Activated T-helper 1 cell treated with anti-CD3 and anti-CD28 coated beads, Interleukin-2, amount 50 U/mL, for 16 hours (primary cell): ENCODE measurements at places on chromosomes 3 and 15.

DNA sequence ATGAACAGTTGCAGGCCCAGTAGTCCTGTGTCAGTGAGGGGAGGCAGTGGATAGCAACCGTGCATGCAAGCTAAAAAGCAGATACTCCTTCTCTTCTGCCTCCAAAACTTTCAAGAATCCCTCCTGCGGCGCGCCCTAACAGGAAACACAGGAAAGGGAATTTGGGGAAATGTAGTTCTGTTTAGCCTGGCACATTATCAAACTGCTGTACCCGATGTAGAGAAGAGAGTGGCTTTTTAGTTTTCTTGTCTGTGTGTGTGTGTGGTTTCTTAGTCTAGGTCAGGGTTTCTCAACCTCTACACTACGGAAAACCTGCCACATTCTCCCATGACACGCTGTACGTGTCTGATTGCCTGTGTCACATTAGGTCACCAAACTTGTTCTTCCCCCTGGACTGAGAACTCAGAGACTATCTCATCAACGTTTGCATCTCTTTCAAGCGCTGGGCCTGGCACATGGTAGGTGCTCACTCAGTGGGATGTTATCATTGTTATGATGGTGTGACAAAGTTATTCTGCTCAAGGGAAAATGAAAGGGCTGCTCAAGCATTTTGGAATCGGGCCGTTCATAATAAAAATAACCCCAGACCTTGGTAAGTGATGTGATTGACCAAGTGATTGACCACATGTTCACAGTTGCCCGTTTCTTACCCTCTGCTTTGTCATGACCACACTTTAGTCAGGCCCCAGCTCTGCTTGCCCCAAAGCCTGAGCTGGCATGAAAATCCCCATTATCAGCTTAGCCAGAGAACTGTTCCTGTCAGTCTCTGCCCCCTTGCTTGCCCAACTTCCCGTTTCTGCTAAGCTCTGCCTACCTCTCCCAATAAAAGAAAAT lies 33.2 kb downstream of the TM4SF4 start:
- no peak for DNase-seq

DNA sequence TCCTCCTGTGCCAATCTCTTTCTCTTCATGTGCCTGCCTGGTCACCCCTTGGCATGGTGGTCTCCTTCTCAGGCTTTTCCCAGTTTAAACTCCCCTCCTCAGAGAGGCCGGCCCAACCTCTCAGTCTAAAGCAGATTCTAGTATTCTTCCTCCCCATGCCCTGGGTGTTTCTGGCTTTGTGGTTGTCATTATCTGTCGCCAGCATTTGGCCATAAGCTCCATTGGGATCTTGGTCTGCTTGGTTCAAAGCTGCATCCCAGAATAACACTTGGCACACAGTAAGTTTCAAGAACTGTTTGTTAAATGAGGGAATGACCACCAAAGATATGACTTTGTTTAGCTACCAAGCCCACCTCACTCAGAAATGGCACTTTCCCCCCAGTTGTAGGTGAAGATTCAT lies 11.2 kb upstream of the RAD18 start:
- no peak for DNase-seq

DNA sequence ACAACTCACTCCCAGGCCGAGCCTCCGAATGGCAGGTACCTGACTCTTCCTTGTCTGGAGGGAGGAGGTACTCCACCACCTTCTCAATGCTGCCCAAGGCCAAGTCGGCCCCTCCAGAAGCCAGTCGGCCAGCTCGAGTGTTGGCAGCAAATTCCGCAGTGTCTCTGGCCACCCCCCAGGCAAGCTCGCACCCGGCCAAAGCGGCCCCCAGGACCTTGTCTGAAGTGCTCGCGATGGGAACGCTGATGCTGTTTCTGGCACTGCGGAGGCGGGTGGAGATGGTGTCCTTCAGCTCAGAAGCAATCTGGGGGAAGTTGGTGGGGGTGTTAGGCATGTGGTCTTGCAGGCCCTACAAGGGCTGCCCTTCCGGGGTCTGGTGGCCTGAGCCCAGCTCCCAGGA lies 9.2 kb downstream of the PLIN1 start:
- DNase-seq = no peak

GRCh38 chr15:80141916-80142598 lies 10.7 kb upstream of the FAH start:
- no peak for DNase-seq

GRCh38 chr15:57418635-57419034 lies 42.3 kb downstream of the CGNL1 start:
- DNase-seq = no peak

DNA sequence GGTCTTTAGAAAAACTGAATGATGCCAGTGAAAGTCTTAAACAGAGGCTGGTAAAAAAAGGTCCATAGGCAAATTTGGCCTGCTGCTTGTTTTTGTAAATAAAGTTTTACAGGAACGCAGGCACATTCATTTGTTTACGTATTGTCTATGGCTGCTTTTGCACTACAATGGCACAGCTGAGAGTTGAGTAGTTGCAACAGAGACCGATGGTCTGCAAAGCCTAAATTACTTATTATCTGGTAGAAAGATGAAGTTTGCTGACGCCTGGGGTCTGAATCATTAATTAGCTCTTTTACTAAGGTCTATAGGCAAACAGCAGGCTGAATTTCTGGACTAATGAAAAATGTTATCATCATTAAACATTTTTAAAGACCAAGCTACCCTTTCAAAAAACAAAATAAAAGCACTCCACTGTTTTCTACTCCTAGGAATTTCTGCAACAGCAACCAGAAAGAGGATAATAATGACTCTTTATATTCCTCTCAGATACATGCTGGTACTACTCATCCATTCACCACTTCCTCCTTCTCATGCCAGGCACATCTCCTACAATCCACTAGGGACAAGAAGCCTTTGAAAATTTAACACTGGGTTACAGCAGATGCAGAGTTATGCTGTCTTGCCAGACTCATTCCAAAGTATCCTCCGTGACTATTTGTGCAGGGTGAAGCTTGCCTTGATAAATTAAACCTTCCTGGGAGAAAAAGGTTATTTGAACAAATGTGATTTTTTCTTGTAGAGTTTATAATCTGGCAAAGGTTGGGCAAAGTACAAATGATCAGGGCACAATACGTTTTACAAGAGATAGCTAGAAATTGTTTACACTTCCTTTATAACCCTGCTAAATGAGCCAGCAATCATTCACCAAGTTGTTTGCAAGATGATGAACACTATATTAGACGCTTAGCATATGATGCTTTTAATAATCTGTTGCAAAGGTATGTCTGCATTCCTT lies 6.0 kb downstream of the GATM start:
- no peak for DNase-seq

GRCh38 chr3:128499724-128500275 lies 6.8 kb upstream of the GATA2 start:
- no peak for DNase-seq

DNA sequence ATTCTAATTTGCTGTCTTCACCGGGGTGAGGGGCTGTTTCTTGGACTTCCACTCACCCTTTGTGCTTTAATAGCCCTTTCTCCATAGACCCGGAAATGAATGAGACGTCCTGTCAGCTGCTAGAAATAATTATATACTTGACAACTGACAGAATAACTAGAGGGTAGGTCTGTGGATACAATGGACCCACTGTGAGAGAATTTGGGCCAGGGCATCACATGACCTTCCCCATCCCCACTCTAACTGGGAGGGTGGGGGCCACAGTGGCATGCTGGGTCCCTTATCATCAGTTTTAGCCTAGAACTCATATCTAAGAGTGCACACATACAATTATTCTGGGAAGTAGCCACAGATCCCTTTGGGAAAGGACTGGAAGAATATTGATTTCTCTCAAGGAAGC lies 25.9 kb upstream of the MINAR1 start:
- DNase-seq = no peak

DNA sequence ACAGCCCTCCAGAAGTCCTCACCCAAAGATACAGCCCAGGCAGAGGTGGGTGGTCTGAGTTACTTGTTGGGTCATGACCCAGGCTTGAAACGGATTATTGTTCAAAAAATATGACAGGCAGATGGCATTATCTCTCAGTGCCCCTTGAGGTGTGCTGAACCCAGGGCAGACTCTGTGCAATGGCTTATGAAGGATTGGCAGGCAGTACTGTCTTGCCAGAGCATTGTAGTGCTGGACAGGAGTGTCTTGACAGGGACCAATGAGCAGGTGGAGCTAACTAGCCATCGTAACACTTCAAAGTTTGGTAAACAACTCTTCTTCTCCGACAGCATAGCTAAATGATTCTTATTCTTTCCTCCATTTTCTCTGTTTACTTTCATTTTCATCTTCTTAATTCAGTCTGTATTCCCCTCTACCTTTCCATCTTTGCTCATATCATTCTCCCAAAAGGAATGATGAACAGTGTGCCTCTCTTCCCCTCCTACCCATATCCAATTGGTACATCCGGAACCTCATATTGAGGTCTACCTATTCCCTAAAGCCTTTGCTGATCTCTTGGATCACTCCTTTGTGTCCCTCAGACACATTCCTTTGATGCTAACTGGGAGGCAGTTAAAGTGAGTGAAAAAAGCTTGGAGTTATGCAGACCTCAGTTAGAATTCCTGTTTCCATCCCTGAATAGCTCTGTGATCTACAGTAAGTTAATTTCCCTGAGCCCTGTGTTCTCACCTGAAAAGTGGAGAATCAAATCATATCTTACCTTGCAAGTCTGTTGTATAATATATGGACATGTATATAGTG lies 2.6 kb upstream of the IL20RB start:
- DNase-seq = no peak

GRCh38 chr3:8618950-8619349 lies 25.6 kb downstream of the SSUH2 start:
- DNase-seq = no peak
